Globus pallidus (tissue), 1 donor: ENCODE measurements at places on chromosomes 2 and 18.

DNA sequence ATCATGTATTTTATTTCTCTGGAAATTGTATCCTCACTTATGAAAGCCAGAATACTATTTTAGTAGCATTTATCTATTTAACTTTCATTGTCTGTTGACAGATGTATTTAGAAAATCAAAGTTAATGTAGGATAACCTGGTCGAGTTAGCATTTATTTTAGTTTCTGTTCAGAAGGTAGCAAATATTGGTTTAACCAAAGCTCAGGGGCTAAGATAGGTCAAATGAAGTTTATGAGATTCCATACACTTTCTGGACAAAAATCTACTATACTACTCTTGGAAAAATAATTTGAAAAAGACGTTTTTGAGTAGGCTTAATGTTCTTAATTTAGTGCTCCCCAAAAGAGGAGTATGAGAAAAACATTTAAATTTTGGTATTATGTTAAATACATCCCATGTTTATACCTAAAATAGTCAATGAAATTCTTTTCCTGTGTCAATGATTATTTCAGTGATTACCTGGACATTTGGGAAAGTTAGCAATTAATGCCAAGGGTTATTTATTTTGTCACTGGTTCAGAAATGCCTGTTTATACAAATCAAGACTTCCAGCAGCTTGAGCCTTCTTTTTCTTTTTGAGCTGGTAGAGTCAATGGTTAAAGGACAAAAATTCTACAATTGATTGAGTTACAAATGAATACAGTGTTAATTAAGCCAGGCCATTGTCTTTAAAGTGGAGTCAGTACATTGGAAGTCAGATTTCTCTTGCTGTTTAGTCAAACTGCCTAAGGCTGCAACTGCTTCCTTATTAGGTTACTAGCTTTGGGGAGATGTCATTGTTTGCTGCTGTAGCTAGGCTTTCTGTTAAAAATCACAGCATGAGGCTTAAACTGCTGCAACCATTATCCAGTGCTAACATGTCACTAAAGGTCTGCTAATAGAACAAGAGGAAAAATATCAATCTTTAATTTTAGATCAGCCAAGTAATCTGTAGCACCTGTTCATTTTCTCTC, 182.3 kb downstream of the CAMKMT start:
- DNase-seq: no peak

DNA sequence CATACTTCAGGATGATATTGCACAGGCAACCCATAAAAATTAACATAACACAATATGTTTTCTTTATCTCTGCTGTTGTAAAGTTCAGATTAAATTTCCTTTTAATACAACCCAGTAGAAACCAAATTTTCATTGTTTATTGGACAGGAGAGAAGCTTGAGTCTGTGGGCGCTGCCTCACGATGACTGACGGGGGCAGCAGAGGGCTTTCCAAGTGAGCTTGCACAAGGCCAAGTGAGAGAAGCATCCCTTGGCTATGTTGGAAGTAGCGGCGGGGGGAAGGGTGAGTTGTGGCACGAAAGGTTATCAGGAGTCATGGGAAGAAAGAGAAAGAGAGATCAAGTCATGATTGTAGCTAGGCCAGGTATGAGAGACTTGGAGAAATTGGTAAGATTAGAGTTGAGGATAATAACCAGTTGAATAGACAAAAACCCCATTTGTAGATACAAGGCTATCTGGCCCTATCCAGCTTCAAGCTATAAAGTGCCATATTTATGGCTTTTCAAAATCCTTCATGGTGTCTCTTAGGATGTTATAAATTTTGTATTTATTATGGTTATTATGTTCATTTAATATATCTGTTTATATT, 413.7 kb upstream of the FAM98A start:
- DNase-seq: peak; percentile 90

DNA sequence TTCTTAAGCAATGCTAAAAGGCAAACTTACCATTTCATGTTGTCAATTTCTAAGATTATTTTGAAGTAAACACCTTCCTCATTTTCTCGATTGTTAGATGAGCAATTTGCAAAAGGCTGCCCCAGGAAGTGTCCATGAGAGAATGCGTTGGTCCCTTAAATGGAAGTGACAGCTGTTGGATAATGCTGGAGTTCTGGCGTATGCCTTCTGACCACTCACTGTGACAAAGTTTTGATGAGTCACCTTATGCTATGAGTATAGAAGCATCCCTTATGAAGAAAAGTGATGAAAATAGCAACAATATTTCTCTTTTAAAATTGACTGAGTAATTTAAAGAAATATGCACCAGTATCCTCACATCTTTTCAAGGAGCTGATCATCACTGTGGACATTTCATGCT, 1497.5 kb downstream of the DPP10 start:
- no peak for DNase-seq

DNA sequence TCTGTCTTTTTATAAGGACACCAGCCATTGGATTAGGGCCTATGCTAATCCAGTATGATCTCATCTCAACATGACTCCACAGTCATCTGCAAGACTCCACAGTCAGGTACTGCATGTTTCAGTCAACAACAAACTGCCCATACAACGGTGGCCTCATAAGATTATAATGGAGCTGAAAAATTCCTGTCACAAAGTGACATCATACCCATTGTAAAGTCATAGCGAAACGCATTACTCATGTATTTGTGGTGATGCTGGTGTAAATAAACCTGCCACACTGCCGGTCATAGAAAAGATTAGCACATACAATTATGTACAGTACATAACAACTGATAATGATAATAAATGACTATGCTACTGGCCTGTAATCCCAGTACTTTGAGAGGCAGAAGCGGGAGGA, 102.2 kb downstream of the TEX51 start:
- no peak for DNase-seq

GRCh38 chr2:152120430-152120829, 21.6 kb upstream of the CACNB4 start:
- DNase-seq: no peak

DNA sequence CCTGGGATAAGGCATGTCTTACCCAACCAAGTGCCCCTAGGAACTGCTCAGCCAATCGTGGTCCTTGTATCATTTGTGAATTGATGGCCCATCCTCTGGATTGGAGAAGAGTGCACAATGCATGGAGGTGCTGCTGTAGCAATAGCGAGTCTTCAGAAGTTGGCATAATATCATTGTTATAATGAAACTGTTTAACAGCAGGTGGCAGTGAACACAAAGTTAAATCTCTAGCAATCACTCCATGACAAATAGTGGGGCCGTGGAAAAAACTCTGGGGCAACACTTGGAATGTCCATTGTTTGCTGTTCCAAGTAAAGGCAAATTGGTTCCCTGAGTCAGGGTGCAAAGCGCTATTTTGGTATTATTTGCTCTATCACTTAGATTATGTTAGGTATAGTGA, 11.4 kb downstream of the REG1A start:
- DNase-seq: no peak
